ENCODE measurements at places on chromosomes 11 and 22. TPM values are rescaled to one million over a fixed set of nuclear protein-coding genes. Genes with fewer than 3 reads are reported as not detected.

Gene MRGPRE
- total RNA-seq = not detected

Gene AIP
- 64.7 TPM for total RNA-seq

GRCh38 chr11:68012843-68013610, 2.9 kb downstream of the ALDH3B1 start:
- no peak for DNase-seq

Gene SCGB1D2
- total RNA-seq = not detected

DNA sequence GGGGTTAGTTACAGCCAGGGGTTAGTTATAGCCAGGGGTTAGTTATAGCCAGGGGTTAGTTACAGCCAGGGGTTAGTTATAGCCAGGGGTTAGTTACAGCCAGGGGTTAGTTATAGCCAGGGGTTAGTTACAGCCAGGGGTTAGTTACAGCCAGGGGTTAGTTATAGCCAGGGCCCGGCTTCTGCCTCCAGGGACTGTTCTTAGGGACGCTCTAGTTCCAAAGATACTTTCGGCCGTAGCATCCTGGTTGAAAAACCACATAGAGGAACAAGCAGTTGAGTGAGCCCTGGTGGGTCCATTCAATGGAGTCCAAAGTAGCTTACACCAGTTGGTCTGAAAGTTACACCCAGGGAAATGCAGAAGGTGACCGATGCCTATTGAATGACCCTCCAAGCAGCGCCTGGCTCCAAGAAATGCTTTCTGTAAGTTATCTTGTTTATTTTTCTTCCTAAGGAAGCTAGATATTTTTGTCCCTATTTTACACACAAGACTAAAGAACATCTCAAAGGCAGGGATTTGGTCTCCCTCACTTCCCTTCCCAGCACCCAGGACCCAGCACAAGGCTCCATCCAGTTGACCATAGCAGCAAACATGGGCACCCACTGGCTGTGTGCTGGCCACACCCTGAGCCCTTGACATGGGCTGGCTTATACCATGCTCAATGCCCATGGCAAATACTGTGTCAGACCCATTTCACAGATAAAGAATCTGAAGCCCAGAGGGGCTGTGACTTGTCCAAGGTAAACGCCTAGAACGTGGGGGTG, 49.7 kb upstream of the SHISAL1 start:
- no peak for DNase-seq
